ENCODE measurements at places on chromosomes 3 and 15. TPM values are rescaled to one million over a fixed set of nuclear protein-coding genes. Genes with fewer than 3 reads are reported as not detected.

The CEP152 gene
- total RNA-seq: 1.8 TPM

The ATP13A4 gene
- total RNA-seq: not detected

The SAXO2 gene
- not detected for total RNA-seq

The ZNF662 gene
- total RNA-seq: 1.4 TPM

The GASK1A gene
- 0.63 TPM for total RNA-seq

The CHST2 gene
- total RNA-seq: 12.0 TPM

The NDN gene
- total RNA-seq: 133 TPM

The SLC28A2 gene
- not detected for total RNA-seq

The P2RY12 gene
- not detected for total RNA-seq

The PPIB gene
- total RNA-seq: 1,188 TPM

The PLSCR5 gene
- total RNA-seq: not detected

The TRPM1 gene
- not detected for total RNA-seq

The EFCAB12 gene
- not detected for total RNA-seq

The IL16 gene
- total RNA-seq: 0.32 TPM

All from GM23248 (cell line).